Activated CD8-positive, alpha-beta T cell treated with anti-CD3 and anti-CD28 coated beads for 36 hours (primary cell): ENCODE measurements at places on chromosomes 3 and 15. TPM values are rescaled to one million over a fixed set of nuclear protein-coding genes. Genes with fewer than 3 reads are reported as not detected.

- no peak for DNase-seq
Observed at GRCh38 chr3:117548600-117548999, 839.0 kb downstream of the TUSC7 start.

GRCh38 chr3:40617084-40617483, 92.3 kb downstream of the ZNF621 start:
- no peak for DNase-seq

- no peak for DNase-seq
Observed at GRCh38 chr3:86793786-86794185, 197.2 kb downstream of the VGLL3 start.

GRCh38 chr15:100042558-100042957, 299.2 kb downstream of the ADAMTS17 start:
- no peak for DNase-seq

- no peak for DNase-seq
Observed at GRCh38 chr3:99537416-99537815, 101.0 kb upstream of the COL8A1 start.

The NDN gene
- total RNA-seq, result 3.0 TPM

The GPR27 gene
- total RNA-seq, result 0.47 TPM

The STAB1 gene
- 0.20 TPM for total RNA-seq

The CSTA gene
- not detected for total RNA-seq

The SEMA6D gene
- not detected for total RNA-seq

DNA sequence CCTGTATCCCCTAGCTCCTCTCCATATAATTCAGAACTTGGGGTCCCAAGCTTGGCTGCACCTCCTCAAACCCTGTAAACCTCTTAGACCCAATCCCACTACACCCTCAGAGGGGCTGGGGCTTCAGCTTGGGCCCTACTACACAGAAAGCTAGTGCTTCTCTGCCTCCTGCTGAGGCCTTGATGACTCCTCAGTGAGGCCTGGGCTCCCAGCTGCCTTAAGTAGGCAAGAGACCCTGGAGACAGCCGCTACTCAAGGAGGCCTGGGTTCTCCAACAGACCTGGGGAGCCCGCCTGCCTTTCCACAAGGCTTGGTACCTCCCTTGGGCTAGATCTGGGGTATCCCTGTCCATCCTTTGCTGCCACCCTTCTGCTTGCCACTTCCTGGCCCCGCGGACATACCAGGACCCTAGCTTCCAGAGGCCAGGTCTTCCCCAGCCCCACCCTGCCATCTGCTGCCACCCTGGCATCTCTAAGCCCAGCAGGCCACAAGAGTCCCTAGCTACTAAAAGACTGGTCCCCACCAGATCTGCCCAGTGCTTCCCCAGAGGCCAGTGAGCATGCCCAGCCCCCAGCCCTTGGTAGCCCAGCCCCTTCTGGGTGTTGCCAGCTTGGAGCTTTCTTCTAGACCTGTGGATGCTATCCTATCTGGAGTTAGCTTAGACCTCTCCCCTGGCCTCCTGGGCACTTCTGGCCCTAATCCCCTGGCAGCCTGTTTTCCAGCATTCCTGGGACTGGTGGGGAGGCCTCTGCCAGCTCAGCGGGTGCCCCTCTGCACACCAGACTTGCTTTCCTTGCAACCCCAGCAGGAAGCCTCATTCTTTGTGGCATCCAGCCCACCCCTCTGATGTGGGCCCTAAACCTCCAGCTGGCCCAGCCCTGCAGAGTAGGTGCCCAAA, 13.7 kb downstream of the C15orf39 start:
- DNase-seq, result no peak

DNA sequence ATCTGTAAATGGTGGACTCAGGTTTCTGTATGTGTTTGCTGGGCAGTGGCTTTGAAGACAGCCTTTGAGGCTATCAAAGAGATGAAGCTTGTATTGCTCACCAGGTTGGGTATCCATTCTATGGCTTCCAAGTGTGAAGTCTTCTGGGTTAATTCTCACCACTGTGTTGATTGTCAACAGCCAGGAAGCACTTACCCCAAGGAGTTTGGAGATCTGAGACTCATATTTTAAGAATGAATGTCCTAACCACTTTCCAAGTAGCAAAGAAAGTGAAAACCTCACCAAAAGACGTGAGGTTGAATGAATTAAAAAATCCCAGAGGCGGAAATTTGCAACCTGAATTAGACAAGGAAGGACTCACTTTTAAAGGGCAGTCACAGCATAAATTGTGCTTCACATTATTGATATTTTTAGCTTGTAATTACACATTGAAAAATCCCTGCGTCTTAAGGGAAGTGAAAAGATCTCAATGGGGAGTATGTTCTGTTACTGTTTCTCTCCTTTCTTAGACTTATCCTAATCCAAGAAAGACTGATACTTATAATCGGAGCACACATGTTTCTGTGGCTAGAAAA, 304.0 kb upstream of the TPRG1 start:
- no peak for DNase-seq

DNA sequence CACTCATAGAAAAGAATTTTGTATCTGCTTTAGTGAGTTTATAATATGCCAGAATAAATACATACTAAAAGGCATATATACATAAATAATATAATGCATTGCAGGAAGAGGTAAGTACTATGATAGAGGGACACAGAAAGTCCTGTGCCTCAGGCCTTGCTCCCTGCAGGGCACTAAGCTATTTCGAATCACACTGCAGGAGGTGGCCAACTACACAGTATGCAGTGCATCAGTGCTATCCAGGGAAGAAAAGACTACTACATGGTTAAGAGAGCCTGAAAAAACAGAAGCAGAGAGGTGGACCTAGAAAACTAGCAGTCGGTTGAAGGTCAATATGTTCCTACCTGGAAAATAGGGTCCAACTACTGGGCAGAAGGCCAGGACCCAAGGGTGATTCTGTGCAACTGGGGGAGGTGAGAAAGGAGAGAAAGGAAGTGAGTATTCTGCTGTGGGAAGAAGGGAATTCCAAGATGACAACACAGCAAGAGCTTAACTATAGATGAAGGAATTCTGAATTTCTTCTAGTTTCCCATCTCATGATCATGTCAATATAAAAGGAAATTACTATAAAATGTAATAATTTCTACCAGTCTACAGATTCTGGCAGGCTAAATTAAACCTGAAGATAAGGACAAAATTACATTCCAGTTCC, 218.0 kb downstream of the ZBTB20 start:
- DNase-seq, result no peak

The TBC1D5 gene
- 46.3 TPM for total RNA-seq
